CD4-positive, alpha-beta T cell treated with Interleukin-12 subunit alpha and Interleukin-12 subunit beta, for 1 hour (primary cell): ENCODE measurements at places on chromosomes 5 and 9.

- DNase-seq = no peak
These were observed 16.9 kb upstream of the CPLX2 start for GRCh38 chr5:175854231-175855040.

DNA sequence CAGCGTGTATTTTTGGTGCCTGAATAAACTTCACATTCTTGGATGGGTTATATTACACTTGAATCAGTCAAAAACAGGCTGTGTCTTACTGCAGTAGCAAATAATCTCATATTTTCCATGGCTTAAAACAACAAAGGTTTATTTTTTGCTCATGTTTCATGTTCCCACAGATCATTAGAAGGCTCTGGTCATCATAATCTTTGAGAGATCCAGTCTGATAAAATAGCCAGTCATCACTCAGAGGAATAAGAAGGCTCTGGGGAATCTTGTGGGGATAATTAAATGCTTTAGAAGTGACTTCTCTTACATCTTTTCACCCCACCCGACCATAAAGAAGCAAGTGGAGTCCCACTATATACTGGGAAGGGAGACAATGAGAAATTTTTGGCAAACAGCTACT lies 417.7 kb downstream of the PSAT1 start:
- DNase-seq = no peak

- DNase-seq = no peak
These were observed 47.3 kb upstream of the ANXA1 start for GRCh38 chr9:73104342-73104741.

- DNase-seq = no peak
These were observed 50.0 kb downstream of the UNC13B start for GRCh38 chr9:35211854-35212253.

DNA sequence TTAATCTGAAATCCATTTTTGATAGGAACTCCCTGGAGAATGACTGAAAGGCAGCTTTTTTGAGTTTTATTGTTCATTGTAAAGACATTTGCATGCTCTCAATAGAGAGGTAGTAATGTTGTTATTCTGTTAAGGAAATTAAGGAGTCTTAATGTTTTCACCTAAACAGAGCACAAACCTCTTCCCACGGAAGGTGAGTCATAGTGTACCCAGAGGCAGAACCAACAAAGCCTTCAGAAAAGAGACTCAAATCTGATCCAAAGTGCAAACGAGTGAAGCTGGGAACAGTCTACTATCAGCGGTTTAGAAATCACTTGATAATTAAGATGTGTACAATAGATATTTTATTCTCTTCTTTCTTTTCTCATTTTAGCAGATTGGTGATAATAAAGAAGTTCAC lies 470.5 kb downstream of the PLK2 start:
- no peak for DNase-seq

DNA sequence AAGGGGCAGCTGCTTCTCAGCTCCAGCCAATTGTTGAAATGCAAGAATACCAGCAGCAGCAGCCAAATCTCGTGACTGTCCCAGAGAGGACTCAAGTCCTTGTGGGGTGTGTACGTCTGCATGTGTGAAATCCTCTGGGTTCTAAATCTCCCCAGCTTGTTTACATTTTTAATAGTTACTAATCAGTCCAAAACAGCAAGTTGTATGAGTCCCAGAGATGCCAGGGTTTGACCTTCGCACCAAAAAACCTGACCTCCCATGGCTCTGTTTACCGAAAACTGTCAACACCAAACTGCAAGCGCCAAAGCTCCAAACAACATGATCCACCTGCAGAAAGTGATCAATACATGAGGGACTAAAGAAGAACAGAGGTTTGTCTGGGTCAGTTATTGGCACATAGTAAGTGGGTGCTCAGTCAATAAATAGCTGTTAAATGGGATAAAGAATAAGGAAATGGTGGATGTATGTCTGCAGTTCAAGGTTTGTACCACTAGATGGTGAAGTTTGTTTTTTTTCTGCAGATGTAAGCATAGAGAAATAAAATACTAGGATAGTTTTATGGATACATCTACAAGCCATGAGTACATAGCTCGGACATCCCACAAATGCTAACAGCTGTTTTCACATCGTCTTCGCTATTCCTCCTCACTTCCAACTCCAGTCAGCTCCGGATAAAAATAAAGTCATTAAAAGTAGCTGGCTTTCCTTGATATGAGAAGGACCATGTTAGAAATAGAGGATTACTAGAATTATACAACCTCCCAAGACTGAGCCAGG lies 85.3 kb upstream of the ADRB2 start:
- DNase-seq = peak; percentile 48

- DNase-seq = no peak
These were observed 171.4 kb downstream of the GOLPH3 start for GRCh38 chr5:32002755-32003154.

GRCh38 chr9:120891245-120891883 lies 14.4 kb upstream of the PHF19 start:
- peak; percentile 69 for DNase-seq

GRCh38 chr9:92455217-92455616 lies 27.1 kb downstream of the ASPN start:
- peak; percentile 10 for DNase-seq

DNA sequence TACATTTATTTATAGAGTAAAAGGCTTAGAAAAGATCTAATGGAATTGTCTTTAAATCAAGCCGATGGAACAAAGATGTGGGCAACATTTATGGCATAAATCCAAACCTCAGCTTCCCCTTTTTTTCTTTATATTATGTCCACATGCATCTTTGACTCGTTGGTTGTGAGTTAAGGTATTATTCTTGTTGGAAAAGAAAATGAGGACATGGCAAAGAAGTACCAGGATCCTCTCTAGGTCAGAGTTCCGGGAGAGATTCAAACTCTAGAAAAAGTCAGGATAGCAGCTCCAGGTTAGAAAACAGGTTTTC lies 508 bp upstream of the NME5 start:
- no peak for DNase-seq

GRCh38 chr5:164950927-164951326 lies 1445.5 kb downstream of the MAT2B start:
- DNase-seq = no peak

GRCh38 chr5:78591972-78592700 lies 56.4 kb downstream of the LHFPL2 start:
- no peak for DNase-seq

DNA sequence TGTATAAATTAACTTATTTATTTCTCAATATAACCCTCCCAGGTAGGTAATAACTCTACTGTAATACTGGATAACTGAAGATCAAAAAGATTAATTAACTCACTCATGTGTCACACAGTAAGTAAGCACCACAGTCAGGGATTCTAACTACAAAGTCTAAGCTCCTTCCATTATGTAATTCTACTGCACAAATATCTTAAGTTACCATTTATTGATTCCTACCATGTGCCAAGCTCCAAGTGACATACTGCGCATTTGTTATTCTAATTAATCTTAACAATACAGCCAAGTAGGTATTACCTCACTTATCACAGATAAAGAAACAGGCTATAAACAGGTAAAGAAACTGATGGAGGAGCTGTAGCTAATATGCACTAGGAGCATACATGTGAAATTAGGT lies 58.3 kb downstream of the RANBP6 start:
- DNase-seq = no peak

DNA sequence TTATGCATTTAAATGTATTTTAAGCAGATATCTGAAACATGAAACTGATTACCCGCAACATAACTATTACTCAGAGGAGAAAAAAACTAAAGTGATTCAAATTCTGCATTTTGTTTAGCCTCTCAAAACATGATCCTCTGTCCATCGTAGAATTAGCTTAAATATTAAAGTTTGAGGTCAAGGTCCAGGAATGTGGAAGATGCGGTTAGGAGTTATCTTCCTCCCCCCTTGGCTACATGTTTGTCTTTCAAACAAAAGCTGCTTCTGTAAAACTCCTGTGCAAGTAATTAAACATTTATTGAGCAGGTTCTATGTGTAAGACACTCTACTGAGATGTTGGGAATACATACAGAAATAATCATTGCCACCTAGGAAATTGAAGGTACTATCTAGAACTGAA lies 175.0 kb upstream of the ISL1 start:
- no peak for DNase-seq

DNA sequence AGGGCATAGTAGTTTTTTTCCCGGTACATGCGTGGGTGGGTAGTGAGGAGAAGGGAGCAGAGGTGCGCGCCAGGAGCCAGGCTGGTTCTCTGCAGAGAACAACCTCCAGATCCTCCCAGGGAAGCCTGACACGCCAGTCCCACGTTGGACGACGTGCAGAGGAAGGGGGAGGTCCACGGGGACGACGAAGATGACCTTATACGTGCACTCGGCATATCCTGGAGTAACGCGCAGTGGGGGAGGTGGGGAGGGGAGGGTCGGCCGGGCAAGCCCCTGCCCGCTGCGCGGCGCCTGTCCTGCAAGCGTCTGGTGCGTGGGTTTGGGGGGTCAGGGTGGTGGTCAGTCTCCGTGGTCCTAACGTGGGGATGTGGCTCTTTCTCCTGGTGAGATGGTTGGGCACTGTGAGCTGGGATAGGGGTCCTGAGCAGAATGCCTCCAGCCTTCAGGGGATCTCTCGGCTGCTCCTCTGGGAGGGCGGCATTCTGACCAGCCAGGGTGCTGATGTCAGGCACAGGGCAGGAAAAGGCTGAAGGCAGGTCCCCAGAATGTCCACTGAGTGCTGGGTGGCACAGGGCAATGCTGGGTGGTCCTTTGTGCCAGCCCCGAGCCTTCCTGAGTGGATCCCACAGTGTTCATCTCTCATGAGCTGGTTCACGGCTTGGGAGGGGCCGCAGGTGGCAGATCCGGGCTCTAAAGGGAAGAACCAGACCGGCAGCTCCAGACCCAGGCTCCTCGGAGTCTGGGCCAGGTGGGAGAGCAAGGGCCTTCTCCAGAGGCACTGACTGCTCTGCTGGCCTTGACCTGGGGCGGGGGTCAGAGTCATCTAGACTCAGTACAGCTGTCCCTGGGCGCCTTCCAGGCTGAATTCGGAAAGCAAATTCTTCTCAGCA lies 10.5 kb upstream of the SCGB3A1 start:
- no peak for DNase-seq

- DNase-seq = no peak
These were observed 89.7 kb upstream of the CDKN2B start for GRCh38 chr9:22098643-22099332.

DNA sequence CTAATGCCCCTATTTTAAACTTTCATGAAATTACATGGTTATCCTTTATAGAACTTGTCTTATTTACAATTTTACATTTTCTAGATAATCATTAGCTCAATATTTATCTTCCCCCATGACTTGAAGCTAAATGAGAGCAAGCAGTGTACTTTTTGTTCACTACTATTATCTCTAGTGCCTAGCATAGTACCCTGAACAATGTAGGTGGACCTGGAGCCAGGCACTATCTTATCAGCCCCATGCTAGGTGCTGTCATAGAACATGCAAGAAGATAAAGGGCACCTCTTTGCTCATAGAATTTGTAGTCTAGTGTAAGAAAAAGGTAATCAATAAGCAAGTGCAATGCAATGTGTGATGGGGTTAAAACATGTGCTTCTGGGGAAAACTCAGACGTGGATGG lies 399.9 kb downstream of the ELAVL2 start:
- DNase-seq = no peak

- no peak for DNase-seq
These were observed 56.3 kb downstream of the ERAP1 start for GRCh38 chr5:96751203-96752169.

- DNase-seq = peak; percentile 68
These were observed 110.4 kb downstream of the TRPM6 start for GRCh38 chr9:74777136-74777879.

DNA sequence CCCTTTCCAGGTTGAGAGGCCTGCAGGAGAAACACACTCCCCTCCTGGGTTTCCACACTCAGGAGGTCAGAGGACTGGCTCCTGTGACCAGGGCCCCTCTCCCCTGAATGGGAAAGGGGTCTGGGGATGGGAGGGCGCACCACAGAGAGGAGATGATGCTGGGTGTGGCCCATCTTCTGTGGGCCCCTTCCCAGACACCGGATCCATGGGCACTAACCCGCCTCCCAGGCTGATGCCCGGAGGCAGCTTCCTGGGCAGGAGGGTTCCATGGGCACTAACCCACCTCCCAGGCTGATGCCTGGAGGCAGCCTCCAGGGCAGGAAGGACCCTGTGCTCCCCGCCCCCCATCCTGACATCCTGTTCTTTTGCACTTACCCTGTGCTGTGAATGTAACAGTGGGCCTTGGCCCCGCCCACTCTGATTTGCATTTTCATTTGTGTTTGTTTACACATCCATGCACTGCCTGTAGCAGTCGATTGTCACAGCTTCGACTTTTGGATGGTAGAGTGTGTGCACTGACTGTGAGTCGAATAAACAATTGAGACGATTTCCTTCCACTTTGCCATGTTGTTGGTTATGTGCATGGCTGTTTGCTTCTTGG lies 9.3 kb upstream of the DOLPP1 start:
- no peak for DNase-seq

GRCh38 chr9:20854444-20854843 lies 170.4 kb downstream of the FOCAD start:
- DNase-seq = no peak

DNA sequence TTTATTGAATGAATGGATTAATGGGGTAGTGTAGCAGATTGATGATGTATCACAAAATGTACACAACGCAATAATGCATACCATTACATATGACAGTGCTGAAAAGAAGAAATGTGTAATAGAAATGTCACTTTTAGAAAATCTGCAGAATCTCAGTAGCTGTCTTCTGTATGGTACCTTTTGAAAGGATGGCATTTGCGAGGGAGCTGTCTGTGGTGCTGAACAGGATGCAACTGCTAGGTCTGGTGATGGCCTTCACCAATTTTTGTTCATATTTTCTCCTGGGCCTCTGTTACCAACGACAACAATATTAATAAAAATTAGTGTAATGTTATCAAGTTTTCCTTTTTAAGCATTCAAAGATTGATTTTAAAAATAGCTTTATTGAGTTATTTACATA lies 36.2 kb upstream of the OTULIN start:
- DNase-seq = peak; percentile 49

GRCh38 chr5:4929092-4929655 lies 211.0 kb upstream of the ADAMTS16 start:
- no peak for DNase-seq

DNA sequence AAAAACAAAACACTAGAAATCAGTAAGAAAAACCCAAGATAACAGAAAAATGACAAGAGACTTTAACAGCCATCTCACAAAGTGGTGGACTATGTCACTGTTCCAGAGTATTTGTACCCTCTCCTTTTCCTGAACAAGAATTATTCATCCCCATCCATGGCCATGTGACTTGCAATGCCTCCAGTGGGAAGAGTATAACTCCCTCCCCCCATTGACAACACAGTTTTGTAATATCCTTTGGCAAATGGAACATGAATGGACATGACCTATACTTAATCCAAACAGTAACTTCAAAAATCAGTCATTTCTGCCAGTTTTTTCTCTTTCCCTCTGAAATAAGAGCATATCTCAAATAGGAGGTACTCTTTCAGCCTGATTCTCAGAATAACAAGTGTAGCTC lies 33.9 kb downstream of the PTBP3 start:
- no peak for DNase-seq
